ENCODE measurements at places on chromosomes 5 and 9.

DNA sequence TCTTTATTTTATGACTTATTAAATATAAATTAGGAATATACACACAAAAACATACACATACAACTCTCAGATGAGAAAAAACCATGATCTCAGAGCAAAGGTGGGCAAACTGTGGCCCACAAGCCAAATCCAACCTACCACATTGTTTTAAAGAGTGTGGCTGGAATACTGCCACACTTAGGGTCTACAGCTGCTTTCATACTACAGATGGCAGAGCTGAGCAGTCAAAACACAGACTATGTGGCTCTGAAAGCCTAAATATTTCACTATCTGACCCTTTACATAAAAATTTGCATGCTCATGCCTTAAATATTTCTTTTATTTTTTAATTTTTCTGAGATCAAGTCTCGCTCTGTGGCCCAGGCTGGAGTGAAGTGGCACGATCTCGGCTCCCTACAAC is 28.3 kb downstream of the LEAP2 start:
- DNase-seq: no peak

DNA sequence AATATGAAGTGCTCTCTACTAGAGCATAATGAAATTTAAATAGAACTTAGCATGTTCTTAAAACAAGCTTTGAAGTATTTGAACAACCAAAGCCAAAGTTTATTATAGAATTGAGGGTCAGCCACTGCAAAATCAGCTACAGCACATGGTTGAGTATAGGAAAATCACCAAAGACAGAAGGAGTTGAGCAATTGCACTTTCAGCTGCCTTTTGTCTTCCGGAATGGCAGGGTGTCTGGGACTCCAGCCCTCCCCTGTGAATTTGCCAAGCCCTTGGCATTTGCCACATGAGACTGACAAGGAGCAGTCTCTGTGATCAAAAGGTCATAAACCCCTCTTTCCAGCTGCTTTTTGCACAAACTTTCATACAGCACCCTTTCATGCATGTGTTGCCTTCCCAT is 8.5 kb upstream of the LURAP1L start:
- DNase-seq: no peak

- no peak for DNase-seq
Observed at GRCh38 chr9:1353291-1353690, 303.1 kb downstream of the DMRT2 start.

GRCh38 chr5:67425514-67425913 is 228.9 kb upstream of the CD180 start:
- DNase-seq: peak; percentile 26

DNA sequence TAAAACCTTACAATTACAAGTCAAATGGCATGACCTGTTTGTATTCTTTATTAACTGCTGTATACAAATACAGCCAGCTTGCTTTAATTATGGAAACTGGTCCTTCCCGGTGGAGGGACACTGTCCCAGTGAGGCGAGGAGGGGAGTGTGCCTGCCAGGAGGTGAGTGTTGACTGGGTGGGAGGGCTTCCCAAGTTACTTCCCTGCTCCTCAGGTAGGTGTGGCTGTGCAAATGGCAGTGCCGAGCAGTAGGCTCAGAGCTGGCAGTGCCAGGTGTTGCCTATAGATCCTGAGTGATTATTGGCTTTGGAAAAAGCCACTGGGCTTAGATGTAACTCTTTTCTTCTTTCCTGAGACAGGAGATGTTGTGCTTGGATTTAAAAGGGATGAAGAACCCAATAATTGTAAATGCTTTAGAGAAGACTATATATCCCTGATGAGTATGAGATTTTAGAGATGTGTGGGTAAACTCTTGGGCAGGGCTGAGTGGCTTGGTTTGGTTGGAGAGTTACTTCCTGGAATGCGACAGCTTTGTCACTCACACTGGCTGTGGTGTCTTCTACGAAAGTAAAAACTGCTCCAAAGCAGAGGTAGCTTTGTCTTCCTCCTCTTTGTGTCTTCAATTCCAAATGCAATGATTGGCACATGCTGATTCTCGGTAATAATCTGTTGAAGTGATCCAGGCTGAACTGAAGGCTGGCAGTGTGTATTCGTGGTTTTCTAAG is 43.7 kb downstream of the GLRX start:
- DNase-seq: no peak

GRCh38 chr9:91714020-91714806 is 235.8 kb downstream of the ROR2 start:
- peak; percentile 33 for DNase-seq

GRCh38 chr9:135848341-135849047 is 58.9 kb downstream of the CAMSAP1 start:
- no peak for DNase-seq

GRCh38 chr9:35937227-35937626 is 20.7 kb downstream of the OR2S2 start:
- DNase-seq: peak; percentile 43

DNA sequence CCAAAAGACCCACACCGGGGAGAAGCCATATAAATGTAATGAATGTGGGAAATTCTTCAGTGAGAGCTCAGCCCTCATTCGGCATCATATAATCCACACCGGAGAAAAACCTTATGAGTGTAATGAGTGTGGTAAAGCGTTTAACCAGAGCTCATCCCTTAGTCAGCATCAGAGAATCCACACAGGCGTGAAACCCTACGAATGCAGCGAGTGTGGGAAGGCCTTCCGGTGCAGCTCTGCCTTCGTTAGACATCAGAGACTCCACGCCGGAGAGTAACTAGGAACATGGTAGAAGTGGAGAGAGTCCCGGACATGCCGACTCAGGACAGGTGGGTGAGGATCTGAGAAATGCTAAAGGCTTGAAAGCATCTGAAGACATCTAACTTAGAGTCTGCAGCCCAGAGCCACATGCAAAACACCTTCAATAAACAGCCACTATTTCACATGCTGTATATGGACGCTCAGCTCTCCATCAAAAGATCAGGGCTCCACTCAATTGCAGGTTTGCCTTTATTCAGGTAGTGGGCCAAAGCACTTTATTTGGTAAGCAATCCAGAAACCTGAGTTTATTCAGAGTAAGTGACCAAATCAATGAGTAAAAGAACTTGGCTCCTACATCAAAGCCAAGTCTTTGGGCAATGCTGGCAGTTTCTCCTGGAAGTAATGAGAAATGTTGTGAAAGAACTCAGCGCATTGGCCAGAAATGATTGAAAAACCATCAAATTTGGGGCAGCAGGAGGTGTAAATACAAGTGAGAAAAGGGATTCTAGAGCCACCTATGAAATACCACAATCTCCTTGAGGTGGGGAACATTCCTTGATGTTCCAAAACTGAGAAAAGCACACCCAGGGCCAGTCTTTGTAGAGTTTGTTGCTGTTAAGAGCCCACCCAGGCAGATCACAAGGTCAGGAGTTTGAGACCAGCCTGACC is 6.0 kb downstream of the RPL12 start:
- peak; percentile 60 for DNase-seq

GRCh38 chr5:25975885-25976284 is 1062.5 kb downstream of the CDH9 start:
- DNase-seq: no peak

DNA sequence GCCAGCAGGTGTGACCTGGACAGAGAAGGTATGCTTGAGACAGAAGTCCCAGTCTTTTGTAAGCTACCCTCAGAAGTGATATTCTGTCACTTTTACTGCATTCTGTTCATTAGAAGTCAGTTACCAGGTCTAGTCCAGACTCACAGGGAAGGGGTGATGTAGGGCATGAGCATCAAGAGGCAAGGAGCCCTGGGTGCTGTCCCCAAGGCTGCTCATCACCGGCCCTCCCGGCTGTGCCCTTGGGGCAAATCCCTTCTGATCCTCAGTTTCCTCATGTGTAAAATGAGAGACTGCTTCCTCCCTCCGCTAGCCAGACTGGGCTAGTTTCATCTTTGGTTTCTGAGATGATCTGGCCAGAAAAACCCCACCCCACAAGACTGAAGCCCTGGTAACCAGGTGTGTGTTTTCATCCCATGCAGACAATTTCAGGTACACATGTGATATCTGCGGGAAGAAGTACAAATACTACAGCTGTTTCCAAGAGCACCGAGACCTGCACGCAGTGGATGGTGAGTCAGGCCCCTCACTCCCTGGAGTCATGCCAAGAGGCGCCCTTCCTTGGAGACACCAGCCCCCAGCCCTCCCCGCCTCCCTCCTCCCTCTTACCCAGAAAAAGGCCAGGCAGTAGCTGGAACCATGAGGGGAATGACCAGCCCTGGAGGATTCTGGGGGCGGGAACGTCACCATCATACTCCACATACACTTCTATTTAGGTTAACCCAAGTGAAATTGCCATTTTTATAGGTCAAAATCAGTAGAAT is 71.0 kb downstream of the AMBP start:
- no peak for DNase-seq

DNA sequence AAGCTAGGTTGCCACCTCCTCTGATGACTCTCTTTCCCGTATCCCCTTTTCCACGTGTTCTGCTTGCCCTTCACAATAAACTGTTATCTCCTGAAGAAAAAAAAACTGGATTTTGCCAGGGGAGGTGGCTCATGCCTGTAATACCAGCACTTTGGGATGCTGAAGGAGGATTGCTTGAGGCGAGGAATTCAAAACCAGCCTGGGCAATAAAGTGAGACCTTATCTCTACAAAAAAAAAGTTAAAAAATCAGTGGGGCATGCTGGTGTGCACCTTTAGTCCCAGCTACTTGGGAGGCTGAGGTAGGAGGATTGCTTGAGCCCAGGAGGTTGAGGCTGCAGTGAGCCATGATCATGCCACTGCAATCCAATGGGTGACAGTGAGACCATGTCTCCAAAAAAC is 81.7 kb upstream of the IL6ST start:
- DNase-seq: no peak

- peak; percentile 94 for DNase-seq
Observed at GRCh38 chr5:172903790-172904189, 55.4 kb upstream of the RPL26L1 start.

GRCh38 chr9:99109522-99109921 is 4.6 kb downstream of the TGFBR1 start:
- peak; percentile 96 for DNase-seq

GRCh38 chr9:37732952-37733351 is 20.7 kb upstream of the TRMT10B start:
- DNase-seq: no peak

GRCh38 chr9:121699571-121700164 is 48.2 kb downstream of the DAB2IP start:
- DNase-seq: no peak

DNA sequence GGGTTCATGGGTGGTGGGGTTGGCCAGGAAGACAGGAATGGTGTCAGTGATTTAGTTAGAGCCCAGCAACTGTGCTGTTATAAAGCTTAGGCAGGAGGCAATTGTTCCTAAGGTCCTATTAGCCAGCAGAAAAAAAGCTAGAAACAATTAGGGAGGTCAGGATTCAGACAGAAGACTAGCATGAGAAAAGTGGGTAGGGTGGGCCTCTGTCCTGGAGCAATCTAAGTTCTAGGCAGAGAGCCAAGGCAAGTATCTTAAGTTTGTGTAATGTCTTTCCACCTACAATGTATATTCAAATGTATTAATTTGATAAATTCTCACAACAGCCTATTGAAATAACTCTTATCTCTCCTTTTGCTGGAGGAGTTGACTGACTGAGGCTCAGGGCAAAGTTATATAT is 6.1 kb upstream of the ZFAND5 start:
- DNase-seq: no peak

GRCh38 chr9:132143359-132143758 is 18.5 kb upstream of the NTNG2 start:
- DNase-seq: no peak

DNA sequence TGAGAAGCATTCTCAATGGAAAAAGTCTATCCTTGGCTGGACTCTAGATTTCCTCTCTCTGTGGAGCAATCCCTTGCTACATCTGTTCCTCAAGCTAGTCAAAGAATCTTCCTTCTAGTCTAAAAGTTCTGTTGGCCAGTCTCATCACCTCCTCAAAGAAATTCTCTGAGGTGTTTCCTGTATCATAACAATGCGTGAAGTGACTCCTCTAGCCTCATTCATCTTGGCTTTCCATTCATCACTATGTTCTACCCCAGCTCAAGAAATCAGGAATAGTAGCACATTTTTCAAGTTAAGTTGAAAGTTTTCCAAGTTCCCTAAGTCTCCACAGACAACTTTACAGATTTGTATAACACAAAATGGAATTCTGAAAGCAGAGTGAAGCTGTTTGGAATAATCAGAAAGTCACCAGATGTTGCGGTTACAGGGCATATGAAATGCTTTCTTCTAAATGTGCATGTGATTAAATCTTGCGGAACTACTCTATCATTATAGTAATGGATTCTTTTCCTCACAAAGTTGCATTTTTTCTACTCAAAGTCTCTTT is 176.6 kb upstream of the FREM1 start:
- DNase-seq: peak; percentile 91

GRCh38 chr5:84354101-84354500 is 30.6 kb downstream of the EDIL3 start:
- no peak for DNase-seq

DNA sequence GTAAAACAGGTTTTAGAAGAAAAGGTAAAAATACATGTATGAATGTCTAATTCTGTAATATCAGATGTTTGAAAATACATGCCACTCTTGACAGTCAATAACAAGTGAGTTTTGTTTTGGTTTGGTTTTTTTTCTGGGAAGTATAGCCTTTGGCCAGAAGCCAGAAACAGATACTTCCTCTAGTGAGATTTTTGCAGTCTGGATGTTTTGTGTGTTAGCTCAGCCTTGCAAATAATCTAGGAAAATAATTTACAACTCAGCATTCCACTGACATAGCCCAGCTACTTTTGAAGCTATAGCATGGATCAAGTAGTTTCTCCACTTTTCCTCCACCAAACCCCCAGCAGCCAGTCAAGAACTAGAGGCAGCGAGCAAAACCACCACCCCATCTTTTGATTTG is 56.7 kb downstream of the SLC1A1 start:
- peak; percentile 52 for DNase-seq
